ENCODE measurements at places on chromosomes 1 and 21.

- DNase-seq = no peak
Observed at GRCh38 chr1:6351480-6352137, 42.0 kb downstream of the ACOT7 start.

DNA sequence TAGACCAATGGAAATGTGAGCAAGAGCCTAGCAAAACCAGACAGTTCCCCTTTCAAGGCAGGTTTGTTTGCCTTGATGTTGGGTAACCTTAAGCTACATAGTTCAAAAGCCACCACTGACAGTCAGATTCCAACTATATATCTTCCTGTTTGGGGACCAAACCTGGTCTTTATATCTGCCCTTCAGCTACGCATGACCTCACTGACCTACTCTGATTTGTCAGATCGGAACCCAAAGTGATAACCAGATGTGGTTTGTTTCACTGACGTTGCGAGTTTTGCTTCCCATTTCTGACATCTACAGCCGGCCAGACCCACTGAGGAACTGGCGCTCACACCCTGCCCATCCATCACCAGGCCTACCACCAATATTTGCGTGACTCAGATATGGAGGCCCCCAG, 361.1 kb upstream of the CHRM3 start:
- DNase-seq = no peak

DNA sequence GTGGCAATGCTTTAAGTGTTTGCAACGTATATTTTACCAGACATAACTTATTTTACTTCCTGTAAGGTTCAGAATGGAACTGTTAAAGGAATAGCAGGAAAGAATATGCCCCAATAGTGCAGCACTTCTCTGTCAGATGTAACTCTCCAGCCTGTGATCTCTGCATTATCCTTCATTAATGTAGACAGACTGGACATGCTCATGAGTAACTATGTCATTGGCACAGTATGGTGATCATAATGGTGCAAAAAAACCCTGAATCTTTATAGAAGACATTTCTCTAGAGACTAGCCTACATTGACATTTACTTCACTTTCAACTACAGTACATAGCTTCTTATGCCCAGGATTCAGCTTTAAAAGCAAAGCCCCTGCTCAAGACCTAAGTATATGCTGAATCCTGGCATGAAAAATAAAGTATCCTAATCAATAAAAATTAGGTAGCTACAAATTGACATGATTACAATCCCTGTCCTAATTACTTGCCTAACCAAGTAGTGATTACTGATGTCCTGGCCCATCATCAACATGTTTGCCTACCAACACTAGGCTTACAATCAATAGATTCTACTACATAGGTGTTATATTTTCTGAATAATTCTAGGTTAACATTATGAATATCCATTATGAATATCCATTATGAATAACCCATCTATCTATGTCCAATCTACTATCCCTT, 13.9 kb downstream of the COX20 start:
- DNase-seq = no peak

- DNase-seq = no peak
Observed at GRCh38 chr1:28197682-28198415, 21.4 kb upstream of the PTAFR start.

DNA sequence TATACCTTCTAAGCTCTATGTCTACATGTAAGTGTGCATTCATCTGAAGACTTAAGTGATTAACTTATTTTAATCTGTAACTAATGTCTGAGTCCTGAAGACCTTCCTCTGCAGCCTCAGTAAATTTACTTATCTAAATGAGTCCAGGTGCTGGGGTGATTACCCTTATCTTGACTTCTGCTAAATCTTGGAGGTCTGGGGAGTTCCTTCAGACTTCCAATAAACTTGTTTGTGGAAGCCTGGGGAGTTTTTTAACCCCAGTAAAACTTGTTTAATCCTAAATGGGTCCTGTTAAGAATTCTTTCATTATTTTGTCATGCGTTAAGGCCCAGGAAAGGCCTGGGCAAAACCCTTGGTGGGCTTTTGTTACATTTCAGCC, 37.0 kb downstream of the RSPH1 start:
- DNase-seq = no peak

DNA sequence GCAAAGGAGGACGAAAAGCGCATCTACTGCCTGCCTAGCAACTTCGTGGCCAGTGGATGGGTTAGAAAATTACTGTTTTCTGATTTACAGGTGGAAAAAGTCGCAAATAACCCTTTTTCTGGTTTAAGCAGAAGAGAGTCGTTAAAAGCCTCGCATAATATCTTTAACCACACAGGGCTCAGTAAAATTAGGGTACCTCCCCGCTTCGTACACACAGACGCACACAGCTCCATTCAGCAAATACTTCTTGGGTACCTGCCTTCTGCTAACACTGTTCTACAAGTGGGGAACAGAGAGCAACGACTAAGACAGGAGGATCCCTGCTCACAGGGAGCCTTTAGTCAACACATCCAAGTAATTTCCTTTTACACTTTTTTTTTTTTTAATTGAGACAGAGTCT, 704 bp downstream of the ALG6 start:
- DNase-seq = no peak

- DNase-seq = no peak
Observed at GRCh38 chr1:221053889-221054288, 174.6 kb downstream of the HLX start.

DNA sequence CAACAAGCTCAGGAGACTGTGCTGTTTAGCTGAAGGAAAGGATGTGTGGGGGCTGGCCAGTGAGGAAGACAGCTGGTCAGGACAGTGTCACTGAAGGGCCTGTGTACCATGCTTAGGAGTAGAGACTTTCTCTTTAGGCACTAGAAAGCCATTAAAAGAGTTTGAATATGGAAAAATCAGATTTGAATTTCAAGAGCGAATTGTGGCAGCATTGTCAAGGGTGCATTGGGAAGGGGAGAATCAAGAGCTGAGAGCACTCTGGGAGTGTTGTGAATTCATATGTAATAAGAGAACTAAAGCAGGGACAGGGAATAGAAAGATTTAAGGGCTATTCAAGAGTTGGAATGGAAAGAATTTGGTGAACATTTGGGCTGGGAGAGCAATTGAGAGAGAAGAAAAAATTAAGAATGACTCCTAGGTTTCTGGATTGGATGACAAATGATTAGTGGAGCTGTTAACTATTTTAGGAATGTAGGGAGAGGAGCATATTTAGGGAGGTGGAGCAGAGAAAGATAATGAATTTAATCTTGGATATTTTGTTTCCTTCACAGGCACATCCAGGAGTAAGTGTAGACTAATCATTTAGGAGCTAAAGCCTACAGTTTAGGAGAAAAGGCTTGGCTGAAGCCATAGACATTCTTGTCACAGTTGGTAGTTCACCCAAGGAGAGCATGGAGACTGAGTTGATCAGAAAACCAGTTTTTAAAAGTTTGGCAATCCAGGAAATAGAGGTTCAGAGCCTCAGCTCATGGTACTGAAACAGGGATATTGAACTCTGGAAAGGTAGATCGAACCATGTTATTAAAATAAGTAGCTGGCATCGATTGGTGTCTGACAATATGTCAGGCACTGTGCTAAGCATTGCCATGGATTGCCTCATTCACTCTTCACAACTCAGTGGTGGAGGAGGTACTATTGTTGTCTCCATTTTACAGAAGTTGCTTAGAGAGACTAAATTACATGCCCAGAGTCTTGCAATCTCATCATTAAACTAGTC, 23.1 kb upstream of the TOR3A start:
- no peak for DNase-seq

GRCh38 chr21:34221331-34222030, 142.3 kb upstream of the KCNE2 start:
- no peak for DNase-seq

- no peak for DNase-seq
Observed at GRCh38 chr1:94183197-94183815, 54.1 kb downstream of the ARHGAP29 start.

DNA sequence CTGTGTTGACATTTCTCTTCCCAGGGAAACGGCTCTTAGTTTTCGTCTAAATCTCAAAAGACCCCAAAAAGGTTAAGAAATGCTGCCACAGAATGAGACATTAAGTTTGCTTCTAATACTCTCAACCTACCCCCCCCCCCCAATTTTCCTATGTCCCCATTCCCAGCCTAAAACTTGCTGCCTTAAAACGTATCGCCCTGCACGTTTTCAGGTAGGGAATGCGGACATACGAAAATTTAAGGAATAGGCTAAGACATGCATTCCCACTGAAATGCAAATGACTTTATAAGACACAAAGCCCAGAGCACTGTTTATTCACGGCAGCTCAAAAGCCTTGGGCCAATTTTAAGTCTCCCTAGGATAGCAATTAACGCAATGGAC, 45.4 kb downstream of the GFI1 start:
- no peak for DNase-seq

DNA sequence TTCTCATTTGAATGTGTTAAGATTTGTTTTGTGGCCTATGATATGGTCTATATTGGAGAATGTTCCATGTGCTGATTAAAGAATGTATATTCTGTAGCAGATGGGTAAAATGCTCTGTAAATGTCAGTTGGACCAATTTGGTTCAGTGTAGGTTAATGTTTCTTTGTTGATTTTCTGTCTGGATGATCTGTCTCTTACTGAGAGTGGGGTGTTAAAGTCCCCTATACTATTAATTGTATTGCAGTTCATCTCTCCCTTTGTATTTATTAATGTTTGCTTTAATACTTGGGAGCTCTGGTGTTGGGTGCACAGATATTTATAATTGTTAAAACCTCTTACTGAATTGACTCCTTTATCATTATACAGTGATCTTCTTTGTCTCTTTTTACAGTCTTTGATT, 584.5 kb downstream of the NUF2 start:
- no peak for DNase-seq

- DNase-seq = no peak
Observed at GRCh38 chr1:18064534-18064933, 43.1 kb upstream of the IGSF21 start.

Data from aorta (tissue), 5 donors.